ENCODE measurements at places on chromosomes 4 and X.

- peak; percentile 4 for DNase-seq
Observed at GRCh38 chr4:25702848-25703247, 47.2 kb downstream of the SLC34A2 start.

DNA sequence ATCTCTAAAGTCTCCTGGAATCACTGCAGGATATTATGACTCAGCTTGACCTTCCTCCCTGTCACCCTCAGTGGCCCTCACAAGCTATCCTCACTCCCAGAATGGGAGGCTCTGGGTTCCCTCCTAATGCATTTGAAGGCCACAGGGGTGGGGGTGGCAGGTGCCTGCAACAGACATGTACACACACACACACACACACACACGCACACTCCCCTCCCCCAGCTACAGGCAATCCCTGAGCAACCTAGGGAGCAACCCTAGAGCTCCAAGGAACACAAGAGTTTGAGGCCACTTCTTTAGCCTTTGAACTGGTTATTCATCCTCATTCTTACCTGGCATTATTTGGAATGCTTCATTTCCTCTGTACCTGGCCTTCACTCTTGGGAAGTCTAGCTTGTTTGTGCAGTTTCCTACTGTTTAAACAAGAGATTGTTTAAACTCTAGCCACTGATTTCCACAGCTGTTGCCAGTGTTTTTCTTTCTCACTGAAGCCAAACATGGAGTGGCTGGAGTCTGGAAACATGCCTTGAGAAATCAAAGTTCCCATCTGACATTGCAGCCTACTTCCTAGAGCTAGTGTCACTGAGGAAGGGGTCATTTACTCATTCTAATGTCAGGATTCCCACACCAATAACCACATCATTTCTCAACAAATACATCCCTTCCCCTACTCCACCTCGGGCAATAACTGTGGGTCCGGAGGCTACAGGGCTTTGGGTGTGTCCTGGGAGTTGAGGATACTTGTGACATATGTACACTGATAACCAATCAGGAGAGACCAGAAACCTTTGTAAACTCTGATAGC is 37.7 kb downstream of the MAOA start:
- DNase-seq: no peak

DNA sequence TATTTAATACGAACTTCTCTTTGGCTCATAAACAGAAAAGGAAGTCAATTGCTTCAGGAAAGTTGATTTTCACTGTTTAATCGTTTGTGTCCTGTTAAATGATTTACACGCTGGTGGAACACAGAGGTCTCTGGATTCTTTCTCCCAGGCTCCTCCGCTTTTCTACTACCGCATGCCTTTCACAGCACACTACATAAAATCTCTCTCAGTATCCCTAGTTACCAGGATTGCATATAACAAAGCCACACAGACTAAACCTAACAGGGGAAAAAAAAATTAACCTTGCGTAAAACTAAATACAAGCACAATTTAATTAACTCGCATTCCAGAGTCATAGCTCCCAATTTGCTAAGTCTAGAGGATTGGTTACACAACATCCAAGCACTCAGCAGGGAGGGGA is 133.9 kb downstream of the CORIN start:
- no peak for DNase-seq

- no peak for DNase-seq
Observed at GRCh38 chr4:42083816-42084215, 68.6 kb downstream of the BEND4 start.

DNA sequence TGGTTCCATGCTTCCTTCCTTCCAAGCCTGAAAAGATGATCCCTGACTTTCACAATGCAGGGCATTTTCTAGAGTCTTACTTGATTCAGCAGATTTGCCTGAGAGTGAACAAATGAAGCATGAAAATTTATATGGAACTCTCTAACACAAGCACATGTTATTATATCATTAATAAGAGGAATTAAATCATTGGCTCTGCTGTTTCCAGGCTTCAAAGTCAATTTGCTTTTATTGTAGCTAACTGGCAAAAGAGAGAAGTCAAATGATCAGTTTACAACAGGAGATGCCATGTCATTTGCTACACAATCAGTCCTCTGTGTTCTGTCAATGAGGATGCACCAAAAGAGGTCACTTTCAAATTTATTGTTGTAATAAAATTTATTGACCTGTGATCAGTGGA is 101.5 kb upstream of the UGT8 start:
- DNase-seq: no peak

- DNase-seq: no peak
Observed at GRCh38 chr4:17497890-17498523, 13.9 kb downstream of the QDPR start.

Measured in NAMALWA (cell line).